ENCODE measurements at places on chromosomes 12 and 14.

DNA sequence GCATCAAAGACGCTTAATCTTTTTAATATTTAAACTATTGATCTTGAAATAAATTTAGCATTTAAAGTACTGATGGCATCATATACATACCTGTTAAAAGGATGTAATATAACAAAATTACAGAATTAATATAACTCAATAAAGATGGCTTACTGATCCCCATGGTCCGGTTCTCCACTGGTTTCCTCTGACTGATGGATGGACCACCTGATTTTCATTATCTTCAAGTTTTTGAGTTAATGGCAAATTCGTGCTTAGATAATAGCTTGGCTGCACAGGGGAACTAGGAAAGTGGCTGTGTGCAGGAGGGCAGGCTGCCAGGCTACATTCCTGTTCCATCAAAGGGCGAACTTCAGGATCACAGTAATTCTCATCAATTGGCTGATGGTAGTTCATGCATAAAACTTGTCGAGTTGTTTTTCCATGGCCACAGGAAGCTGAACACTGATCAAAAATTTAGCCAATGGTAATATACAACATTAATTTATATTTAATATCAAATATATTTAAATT lies 123.9 kb downstream of the ADAMTS20 start:
- peak; percentile 8 for DNase-seq

DNA sequence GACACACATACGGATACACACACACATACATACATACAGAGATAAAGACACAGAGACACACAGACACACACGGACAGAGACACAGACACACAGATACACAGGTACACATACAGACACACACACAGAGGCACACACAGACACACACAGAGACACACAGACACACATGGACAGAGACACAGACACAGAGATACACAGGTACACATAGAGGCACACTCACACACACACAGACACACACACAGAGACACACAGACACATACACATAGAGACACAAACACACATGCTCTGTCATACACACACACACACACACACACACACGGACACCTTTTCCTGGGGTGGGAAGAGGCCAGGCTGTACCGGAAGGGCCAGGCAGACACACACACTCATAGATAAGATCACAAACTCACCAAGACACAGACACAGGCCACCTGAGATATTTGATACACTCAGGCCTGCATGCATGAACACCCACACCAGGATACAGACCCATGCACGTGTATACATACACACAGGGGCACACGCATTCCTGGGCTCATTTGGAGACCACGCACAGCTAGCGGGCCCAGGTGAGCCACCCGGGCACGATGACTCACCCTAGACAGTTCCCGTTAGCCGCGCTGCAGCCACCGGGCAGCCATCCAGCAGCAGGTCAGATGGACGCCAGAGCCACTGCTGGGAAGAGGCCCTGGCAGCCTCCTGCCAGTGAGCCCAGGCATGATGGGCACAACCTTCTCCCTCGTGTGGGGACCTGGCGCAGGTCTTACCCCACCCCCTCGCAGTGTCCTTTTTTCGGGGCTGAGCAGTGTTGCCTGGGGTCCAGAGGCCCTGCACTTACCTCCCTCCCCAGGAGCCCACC lies 1.8 kb upstream of the AHNAK2 start:
- peak; percentile 43 for DNase-seq

DNA sequence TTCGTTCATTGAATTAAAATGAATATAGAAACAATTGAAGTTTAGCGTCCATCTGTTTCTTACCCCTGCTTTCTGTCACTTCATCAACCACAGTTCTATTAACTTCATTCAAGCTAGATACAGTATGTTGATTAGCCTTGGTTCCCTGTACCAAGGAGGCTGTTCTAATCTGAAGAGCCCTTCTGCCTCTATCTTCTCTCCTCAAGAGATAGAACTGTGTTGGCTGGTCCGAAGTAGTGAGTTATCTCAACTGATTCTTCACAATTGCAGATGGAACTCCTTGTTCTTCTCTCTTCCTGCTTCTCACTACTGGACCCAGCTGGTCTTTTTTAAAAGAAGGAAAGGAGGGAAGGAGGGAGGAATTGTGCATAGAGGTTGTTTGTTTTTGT lies 82.1 kb upstream of the TRAF3 start:
- DNase-seq: no peak

DNA sequence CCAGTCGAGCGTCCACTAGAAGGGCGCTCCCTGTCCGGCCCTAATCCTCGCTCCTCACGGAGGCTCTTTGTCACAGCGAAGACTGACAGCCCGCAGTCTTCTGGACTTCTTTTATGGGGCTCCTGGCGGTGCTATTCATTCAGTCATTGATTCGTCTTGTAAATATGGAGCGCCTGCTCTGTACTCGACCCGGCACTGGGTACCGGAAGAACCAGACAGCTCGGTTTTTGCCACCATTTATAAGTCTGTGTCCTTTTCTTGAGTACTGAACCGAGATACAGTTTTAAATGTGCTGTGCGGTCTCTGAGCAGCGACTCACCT lies 570 bp downstream of the DMAC2L start:
- DNase-seq: peak; percentile 85

- DNase-seq: no peak
These were observed 227.1 kb downstream of the NUBPL start for GRCh38 chr14:31788340-31788739.

- peak; percentile 40 for DNase-seq
These were observed 124.5 kb downstream of the PTPRO start for GRCh38 chr12:15446807-15447206.

DNA sequence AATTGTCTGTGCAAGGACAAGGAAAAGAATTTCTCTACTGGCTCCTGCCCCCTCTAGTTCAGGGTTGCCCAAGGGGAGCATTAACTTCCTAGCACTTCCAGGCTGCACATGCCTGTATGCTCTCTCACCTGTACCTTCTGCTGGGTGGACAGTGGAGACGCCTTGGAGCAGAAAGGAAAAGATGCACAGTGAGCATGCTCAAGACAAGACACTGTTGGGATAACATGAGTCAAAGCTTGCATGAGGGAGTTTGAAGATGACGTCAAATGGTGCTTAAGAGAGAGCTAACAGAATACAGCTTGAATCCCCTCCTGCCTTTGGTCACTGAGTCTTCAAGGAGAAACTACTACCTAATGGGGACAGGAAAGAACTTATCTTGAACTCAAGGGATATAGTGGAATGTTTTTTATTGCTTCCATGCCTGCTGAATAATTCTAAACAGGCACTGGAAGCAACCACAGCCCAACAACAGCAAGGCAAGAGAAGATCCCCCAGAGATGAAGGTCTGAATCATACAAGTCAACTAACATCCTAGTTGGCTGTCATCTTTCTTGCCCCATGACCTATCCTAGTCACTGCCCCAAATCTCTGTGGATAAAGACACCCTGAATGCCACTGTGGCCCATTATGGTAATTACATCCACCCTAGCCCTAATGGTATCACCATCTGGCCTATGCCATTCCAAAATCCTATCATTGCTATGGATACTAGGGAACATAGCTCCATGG lies 23.5 kb downstream of the RPS6KA5 start:
- peak; percentile 26 for DNase-seq

- DNase-seq: no peak
These were observed 210.4 kb downstream of the KIF26A start for GRCh38 chr14:104348741-104349140.

Data from NCI-H69 (cell line).